ENCODE measurements at places on chromosomes 3 and 15.

DNA sequence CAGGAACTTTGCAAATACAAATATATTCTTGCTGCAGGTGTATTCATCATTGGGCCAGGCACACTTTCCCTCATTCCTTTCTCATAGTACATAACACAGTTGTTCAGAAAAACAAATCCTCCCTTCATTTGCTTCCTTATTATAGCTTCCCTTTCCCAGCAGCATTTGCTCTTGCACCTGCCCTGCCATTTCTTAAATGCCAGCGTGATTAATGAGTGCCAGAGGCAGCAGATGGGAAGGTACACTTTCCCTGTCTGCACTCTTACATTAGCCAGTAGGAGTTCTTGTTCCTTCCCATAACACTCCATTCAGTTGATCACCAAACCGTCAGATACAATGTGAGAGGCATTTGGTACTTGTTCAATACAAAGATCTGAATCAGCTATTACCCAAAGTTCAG, 128.5 kb upstream of the GAP43 start:
- DNase-seq, result no peak

GRCh38 chr3:128190501-128190900, 37.2 kb downstream of the EEFSEC start:
- no peak for DNase-seq

DNA sequence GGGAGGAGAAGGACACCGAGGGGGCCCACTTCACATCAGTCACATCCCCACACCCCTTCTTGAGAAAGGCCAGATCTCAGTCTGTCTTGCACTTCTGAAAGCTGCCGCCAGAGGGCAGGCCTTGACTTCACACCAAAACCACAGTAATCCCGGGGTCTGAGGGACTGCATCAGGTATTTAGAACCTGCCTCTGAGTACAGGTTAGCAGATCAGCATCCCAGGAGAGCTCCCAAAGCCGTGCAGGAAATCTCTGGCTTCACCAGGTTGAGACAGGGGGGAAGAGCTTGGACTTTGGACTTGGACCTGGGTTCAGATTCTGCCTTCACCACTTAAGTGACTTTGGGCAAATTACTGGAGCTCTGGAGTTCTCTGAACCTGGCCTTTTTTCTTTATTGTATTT, 50.3 kb downstream of the LHFPL4 start:
- DNase-seq, result peak; percentile 32

DNA sequence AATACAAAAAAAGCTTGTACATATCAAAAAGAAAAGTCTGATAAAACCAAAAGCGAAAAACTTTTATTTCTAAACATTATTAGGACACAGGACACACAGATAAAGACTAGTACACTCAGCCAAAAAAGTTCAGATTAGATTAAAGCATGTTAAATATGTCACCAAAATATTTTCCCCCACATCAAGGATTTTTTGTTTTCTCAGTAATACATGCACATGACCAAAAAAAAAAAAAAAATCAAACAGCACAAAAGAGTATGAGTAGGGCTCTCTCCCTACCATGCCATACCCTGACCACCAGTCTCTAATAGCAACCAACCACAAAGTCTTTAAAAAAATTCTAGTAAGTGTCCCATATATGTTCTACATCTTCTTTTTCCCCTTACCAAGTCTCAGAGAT, 77.4 kb downstream of the LRRFIP2 start:
- DNase-seq, result no peak

DNA sequence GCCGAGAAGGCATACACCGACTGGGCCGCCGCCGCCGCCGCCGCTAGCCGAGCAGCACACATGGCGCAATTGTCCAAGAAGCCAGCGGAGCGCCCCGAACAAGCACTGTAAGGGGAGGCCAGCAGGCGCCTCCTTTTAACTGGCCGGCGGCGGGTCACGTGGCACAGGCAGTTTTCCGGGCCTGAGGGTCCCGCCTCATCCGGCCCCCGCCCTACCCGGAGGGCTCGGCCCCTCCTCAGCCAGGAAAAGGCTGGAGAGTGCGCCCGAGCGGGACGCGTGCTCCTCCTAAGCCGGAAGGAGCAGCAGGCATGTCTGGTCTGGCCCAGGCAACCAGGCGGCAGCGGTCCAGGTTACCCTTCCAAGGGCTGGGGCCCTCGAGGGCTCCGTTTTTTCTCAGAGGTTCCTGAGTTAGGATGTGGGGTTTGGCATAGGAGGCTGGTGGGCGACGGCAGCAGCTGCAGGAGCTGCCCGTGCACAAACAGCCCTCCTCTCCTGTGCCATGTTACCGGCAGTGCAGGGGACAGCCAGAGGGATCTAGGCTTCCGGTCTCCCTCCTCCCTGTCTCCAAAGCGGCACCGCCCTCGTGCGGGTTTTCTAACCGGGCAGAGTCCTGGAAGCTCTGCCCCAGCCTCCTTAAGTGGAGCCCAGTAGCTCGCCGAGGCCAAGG, at the start of gene GPX1:
GPX1 (minus strand) TSS at position 137 of the 667 bp plus-strand sequence; CDS start at position 62, 75 bp downstream.
- DNase-seq, result peak; percentile 82

DNA sequence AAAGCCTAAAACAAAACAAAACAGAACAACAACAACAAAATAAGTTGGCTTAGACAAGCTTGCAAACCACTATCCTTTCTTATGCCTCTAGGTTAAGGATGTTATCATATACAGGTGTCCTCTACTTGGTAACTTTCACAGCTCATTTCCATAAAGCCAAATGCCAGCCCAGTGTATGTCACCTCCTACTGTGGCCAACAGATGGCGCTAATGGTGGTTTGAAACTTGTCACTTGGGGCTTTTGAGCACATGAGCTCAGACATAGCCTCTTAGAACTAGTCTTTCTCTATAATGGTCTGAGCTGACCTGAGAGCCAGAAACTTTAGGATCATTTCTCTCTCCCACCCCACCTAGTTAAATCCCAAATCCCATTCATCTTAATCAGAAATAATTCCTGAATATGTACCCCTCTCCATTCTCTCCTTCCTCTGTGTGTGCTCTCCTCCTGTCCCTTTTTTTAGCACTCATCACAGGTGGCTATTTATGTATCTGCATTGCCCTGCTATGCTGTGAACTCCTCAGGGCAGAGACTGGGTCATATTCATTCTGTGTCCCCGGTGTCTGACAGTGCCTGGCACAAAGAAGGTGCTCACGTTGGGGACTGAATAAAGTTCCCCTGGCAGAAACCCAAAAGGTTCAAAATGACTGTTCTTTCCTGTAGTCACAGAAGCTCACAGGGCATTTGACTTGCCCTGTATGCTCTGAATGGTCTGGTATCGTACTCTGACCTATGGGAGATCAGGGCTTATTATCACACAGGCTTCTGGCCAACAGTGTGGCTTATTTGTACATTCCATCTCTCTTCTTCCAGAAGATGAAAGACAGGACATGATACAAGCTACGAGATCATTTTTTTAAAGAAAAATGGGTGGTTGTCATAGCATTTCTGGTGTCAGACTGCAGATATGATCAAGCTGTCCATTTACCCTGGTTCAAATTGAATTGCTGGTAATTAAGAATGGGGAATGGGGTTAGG, 319.3 kb upstream of the AZI2 start:
- peak; percentile 14 for DNase-seq

- no peak for DNase-seq
Measured at GRCh38 chr15:66886686-66887273, 178.6 kb upstream of the SMAD3 start.

GRCh38 chr3:30161375-30161774, 445.0 kb upstream of the TGFBR2 start:
- DNase-seq, result peak; percentile 32

DNA sequence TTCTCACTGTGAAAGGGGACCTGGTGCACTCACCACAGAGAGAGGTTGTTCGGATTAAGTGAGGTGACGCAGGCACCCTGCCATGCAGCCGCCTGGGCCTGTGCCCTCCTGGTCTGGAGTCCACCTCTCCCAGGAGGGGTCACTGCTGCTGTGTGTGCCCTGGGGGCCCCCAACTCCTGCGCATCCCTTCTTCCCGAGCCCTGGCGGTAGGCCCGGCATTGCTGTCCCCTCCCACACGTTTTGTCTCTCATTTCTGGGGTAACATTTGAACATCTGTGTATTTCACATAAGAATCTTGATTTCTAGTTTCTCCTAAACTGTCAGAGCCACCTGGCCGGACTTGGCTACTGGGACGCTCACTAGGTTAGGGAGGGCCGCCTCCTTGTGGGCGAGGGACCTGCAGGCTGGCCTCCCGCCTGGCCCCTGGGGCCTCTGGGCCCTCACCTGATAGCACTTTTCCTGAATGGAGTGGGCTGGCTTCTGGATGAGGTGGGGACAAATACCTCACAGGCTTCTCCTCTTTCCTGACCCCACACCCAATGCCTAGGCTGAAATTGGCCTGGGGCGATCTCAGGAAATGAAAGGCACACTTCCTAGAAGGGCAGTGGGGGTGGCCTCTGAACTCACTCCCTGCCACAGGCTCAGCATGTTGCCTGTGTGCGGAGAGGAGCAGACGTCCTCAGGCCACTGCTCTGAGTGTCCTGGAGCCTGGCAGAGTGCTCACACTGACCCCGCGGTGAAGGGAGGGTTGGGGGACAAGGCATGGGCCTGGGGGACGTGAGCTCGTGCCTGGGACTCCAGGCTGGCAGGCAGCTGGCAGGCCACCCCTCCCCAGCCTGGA, 104.2 kb upstream of the PRR23E start:
- DNase-seq, result no peak

- no peak for DNase-seq
Measured at GRCh38 chr3:33645060-33645647, 72.9 kb downstream of the CLASP2 start.

- no peak for DNase-seq
Measured at GRCh38 chr15:68305420-68305871, 27.9 kb downstream of the FEM1B start.

GRCh38 chr3:38542401-38543298, 46.5 kb downstream of the EXOG start:
- no peak for DNase-seq

- no peak for DNase-seq
Measured at GRCh38 chr3:188169830-188170455, 16.0 kb downstream of the LPP start.

- no peak for DNase-seq
Measured at GRCh38 chr15:51751697-51752683, 593 bp downstream of the TMOD2 start.

DNA sequence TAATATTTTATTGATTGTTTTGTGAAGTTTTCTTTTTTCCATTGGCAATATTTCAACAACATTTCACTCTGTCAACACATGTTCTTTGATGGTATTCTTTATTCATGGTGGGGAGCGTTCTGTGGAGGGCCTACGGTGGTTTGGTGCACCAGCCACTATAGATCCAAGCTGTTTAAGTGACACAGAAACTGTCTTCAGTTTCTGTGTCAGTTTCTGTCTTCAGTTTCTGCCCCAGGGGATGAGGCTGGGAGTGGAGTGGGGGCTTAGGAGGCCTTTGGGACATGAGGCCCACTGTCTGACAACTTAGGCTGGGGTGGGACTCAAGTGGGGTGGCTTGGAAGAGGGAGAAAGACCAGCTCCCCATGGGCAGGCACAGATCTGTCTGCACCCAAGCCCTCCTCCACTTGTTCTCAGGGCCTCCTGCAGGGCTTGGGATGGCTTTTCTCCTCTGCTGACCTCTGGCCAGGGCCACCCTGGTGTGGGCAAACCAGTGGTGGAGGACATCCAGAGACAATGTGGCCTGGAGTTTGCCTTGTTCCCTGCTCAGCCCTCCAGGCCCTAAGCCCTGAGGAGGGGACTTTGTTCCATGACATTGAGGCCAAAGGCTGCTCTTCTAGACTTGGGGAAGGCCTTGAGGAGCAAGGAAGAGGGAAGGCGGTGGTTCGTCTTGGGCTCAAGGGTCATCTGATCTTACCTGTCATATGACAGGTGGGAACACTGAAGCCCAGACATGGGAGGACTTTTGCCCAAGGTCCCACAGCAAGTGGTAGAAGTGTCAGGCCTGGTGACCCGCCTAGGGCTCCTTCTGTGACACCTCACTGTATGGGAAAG, 60.3 kb upstream of the SMAD6 start:
- DNase-seq, result no peak

DNA sequence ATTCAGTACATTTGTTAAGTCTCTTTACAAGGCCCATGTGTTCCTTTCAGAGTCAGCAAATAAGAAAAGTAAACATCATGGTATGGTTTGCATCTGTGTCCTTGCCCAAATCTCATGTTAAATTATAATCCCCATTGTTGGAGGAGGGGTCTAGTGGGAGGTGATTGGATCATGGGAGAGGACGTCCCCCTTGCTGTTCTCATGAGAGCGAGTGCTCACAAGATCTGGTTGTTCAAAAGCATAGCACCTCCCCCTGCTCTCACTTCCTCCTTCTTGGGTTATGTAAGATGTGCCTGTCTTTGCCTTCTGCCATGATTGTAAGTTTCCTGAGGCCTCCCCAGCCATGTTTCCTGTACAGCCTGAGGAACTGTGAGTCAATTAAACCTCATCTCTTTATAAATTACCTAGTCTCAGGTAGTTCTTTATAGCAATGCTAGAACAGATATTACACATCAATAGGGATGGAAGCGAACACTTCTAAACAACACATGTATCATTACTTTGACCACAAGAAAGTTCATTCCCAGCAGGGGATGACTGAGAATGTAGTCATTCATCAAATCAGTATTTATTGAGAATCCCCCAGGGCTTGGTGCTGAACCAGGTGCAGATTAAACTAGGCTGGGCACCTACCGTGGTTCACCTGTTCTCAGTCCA, 4.1 kb downstream of the EFCAB12 start:
- DNase-seq, result no peak

- DNase-seq, result no peak
Measured at GRCh38 chr15:96264801-96265515, 65.5 kb upstream of the NR2F2 start.

DNA sequence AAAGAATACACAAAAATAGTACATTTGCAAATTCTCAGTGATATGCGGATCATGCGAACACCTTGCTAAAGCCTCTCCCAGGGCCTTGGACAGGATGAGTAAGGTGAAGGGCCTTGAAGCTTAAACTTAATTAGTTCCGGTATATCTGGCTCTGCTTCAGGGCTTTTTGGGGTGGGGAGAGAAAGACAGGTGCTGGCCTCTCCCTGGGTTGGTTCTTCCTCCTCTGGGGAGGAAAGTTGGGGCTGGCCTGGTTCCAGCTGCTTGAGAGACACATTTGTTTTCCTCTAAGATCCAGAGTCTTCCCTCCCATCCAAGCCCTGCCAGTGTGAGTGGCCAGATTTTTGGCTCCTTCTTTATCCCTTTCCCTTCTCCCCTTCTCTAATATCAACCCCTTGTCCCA, 64.7 kb upstream of the EPHB3 start:
- no peak for DNase-seq

- no peak for DNase-seq
Measured at GRCh38 chr3:122858373-122858772, 63.5 kb downstream of the SLC49A4 start.

GRCh38 chr3:158169091-158169491, 59.2 kb downstream of the RSRC1 start:
- no peak for DNase-seq

- no peak for DNase-seq
Measured at GRCh38 chr3:14404186-14404585, 1.8 kb downstream of the SLC6A6 start.

GRCh38 chr15:96500508-96500907, 170.0 kb downstream of the NR2F2 start:
- DNase-seq, result no peak

Data from HS-5 (cell line).